ENCODE measurements at places on chromosomes 2 and 18.

DNA sequence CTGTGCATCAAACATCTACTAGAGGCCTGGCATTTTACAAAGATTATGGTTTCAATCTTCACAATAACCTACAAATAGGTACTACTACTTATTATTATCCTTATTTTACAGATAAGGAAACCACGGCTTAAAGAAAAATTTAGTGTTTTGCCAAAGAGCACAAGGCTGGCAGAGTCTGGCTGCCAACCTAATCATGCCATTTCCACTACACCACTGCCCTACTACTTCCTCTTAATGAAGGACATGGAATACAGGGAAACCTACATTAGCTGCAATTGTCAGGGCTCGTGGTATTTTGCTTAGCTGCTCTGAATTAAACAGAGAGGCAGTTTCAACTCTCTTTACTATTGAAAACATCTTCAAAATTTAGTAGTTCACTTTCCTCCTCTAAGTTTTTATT, 5.9 kb downstream of the MBOAT2 start:
- DNase-seq = no peak

DNA sequence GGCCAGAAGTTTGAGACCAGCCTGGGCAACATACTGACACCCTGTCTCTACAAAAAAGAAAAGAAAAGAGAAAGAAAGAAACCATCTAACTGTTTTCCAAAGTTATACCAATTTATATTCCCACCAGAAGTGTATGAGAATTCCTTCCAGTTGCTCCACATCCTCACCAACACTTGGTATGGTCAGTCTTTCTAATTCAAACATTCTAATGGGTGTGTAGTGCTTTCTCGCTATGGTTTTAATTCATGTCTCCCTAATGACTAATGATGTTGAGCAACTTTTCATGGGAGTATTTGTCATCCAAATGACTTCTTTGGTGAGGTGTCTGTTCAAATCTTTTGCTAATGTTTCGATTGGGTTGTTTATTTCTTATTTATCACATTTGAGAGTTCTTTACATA, 10.5 kb upstream of the B3GNT7 start:
- no peak for DNase-seq

DNA sequence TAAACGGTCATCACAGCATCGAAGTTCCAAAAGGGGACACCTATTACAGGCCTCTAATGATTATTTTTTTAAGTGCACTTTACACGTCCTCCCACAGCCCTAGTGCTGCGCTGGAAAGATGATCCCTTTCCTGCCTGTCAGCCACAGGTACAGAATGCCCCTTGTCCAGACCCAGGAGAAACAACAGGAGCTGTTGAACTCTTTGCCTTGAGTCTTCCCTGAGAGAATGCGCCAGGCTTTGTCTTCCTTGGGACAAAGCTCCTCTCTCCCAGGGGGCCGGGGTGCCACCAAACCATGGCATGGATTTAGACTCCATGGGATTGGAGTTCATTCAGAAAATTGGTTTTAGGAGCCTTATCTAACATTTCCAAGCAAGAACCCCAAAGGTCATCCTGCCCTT, 319.0 kb upstream of the SOX11 start:
- DNase-seq = no peak

DNA sequence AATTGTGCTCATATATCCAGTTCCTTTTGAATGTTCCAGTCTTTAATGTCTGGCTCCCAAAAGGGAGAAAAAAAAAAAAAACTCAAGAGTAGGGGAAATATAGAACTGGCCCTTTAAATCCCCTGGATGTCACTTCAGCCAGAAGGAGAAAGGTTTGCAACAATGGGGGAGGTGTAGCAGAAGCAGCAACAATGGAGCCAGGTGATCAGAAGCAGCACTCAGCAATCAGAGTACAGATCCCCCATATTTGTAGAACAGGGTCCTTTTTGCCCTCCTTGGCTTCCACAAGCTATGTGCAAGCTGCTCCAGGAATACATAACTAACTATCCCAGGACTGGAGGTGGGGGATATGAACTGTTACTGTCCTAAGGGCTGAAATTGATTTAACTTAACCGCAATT, 25.8 kb upstream of the ZNF397 start:
- no peak for DNase-seq

DNA sequence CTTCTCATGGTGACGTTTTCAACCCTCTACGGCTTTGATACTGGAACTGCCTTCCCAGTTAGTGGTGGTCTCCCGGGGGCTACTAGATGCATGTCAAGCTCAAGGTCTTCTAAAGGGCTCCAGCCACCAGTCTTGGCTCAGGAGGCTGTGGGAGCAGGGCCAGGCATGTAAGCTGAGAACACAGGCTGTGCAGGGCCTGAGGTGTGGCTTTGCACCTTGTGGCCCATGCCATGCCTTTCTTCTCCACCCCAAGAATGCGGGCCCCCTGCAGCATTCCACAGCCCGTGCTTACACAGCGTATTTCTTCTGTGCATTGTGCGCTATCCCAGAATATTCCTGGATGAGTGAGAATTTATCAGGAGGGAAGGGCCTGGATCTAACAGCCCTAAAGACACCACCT, 144.9 kb downstream of the SEPTIN10 start:
- no peak for DNase-seq

DNA sequence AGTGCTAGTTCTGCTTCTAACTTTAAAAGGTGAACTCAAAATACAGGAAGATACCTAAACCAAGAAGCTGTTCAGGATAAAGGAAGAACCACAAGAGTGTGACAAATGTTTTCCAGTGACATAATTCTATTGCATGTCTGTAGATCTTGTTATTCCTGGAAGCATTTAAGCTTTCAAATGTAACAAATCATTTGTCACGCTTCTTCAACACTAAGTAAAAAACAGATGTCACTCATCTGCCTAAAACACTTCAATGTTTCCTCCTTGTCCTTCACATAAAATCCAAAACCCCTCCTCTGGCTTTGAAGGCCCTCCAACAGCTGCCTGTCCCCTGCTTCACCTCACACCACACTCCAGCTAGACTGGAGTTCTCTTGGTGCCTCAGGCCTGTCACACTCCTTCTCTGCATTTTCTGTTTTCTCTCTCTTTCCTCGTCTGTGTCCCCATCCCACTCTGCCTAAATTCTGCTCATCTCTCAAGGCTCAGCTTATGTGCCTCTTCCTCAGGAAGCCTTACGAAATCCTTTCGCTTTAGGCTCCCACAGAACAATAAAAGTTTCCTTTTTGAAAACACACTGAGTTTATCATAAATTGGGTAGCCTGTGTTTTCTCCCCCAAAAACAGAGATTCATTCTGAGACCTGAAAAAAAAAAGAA, 6.4 kb upstream of the CLEC4F start:
- no peak for DNase-seq

- DNase-seq = no peak
These were observed 147.3 kb downstream of the B3GNT2 start for GRCh38 chr2:62343206-62343605.

GRCh38 chr18:2240311-2240705, 331.0 kb downstream of the METTL4 start:
- DNase-seq = no peak

DNA sequence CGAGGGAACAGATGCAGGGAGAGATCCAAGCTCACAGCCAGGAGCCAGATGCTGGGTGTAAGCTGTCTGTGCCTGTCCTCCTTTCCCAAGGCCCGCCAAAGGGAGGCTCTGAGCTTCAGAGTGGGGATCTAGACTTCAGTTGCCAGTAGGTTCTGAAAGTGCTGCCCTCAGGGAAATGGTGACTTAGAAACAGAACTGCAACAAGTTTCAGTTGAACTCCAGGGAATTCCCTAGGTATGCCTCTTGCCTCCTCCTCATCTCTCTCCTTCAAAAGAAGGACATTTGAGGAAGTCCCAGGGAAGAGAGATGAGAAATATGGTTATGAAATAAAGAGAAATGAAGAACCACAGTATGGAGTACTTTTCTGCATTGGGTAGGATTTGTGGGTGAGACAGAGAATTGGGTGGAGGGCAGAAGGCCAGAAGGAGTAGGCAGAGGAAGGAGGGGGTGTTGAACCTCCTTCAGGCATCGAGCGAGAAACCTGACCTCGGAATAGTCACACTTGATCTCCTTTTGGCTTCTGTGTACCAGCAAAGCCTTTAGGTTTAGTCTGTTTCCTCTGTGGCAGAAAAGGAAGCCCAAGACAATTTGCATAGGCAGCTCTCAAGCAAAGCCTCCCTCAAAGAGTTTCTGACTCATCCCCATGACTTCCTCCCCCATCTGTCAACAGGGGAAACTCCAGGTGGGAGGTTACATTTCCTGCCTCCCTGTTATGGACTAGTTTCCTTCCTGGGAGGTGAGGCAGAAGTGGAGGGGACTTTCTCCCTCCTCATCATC, 45.7 kb downstream of the QPCT start:
- peak; percentile 38 for DNase-seq

DNA sequence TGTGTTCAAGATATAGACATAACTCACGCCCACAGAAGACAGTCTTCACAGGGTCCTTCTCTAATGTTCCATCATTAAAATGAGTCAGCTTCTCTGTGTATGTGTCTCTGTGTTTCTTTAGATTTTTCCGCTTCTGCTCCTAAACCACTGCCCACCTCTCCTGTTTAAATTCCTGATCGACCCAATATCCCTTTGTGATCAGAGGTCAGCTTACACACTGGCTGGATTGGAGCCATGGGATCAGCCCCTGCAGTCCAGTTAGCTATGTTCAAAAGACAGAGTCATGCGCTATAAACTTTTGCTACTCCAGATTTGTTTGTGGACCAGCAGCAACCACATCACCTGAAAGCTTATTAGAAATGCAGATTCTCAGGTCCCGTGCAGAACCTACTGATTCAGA, 229.2 kb downstream of the C1D start:
- no peak for DNase-seq

GRCh38 chr2:191618046-191618780, 59.7 kb upstream of the NABP1 start:
- no peak for DNase-seq

- DNase-seq = no peak
These were observed 180.0 kb upstream of the CXCR4 start for GRCh38 chr2:136297994-136298393.

- DNase-seq = no peak
These were observed 147.8 kb upstream of the TWIST2 start for GRCh38 chr2:238700117-238700457.

DNA sequence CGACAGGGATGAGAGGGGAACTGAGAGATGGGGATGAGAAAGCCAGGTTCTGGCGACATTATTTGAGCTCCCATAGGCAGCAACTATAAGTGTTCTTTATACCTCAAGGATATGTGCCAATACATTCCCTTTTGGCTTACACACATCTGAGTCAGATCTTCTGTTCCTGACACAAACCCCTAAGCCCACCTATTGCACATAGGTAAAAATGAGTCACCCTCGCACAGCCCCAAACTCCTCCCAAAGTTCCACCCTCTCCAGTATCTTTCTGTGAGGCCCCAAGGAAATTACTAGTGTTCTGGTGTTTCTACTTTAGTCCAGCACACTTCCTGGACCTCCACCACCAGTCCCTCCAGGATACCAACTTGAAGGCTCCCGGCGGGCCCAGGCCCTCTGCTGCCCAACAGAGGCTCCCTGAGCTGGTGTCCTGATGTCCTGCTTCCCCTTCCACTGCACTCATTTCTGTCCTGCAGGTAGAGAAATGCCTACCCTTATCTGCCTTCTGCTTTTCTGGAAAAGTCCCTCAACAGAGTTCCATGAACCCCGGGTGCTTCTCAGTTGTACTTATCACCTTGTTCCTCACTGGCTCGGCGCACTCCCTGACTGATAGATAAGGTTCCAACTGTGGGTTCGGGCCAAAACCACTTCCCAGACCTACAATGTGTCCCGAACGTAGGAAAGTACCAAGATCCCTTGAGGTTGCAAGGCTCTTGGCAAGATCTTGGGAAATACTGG, 125.5 kb downstream of the EN1 start:
- DNase-seq = no peak

GRCh38 chr2:760001-760400, 82.8 kb upstream of the TMEM18 start:
- DNase-seq = no peak

GRCh38 chr2:98882971-98883779, 52.9 kb downstream of the CRACDL start:
- no peak for DNase-seq

- DNase-seq = no peak
These were observed 14.4 kb upstream of the BBS5 start for GRCh38 chr2:169464882-169465281.

DNA sequence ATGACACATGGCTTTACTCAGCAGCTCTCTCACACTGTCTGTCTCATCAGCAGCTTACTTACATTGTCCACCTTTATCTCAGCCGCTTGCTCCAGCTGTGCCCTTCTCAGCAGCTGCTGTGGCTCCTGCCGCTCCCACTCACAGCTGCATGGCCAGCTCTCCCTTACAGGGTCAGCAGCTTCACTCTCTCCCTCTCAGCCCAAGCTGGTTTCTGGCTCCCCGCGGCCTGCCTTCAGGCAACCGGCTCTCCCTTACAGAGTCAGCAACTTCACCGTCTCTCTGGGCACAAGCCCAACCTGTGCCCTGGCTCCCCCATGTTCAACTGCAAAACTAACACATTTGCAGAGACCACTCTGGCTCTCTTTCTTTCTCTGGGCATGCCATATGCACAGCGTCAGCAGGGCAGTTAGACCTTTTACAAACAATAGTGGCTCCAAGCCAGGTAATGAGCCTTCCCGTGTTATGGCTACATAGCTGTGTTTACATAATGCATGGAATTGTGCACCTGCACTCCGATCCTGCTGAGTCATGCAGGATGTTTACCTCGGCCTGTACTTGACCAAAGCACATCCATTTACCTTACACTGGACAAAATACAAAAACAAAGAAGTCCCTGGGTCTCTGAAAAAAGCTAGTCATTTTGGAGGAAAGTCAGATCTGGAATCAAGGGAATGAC, 167.3 kb downstream of the DOK6 start:
- DNase-seq = no peak

DNA sequence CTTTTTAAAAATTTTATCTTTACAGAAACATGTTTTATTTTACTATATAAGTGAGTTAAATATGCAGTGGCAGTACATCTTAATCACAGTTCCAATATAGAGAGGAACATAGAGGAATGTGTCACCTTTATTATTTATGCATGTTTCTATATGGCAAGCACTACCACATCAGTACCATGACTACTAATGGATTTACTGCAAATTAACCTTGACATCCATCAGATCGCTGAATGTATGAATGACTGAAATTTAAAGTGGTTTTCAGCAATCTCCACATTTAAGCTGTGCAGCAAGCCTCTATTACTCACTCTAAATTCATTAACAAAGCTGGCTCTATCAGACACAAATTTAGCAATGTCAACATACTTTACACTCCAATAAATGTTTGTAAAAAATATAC, 790.6 kb downstream of the NRXN1 start:
- no peak for DNase-seq

- no peak for DNase-seq
These were observed 329.7 kb upstream of the CNTNAP5 start for GRCh38 chr2:123695426-123695825.

All from stimulated activated CD4-positive, alpha-beta T cell treated with anti-CD3 and anti-CD28 coated beads, Interleukin-4, amount 100 ng/mL, for 1 hour (primary cell).